ENCODE measurements at places on chromosomes 16 and 17. TPM values are rescaled to one million over a fixed set of nuclear protein-coding genes. Genes with fewer than 3 reads are reported as not detected.

CDRT15L2 gene
- not detected for total RNA-seq

ABCC6 gene
- total RNA-seq, result 1.5 TPM

PERCC1 gene
- total RNA-seq, result not detected

KRT9 gene
- not detected for total RNA-seq

SSH2 gene
- total RNA-seq, result 25.9 TPM

Data from A549 treated with RU486 at 1 μM for 4 hours (cell line).